Left forelimb (tissue), 1 donor: ENCODE measurements at places on chromosomes 4 and X.

DNA sequence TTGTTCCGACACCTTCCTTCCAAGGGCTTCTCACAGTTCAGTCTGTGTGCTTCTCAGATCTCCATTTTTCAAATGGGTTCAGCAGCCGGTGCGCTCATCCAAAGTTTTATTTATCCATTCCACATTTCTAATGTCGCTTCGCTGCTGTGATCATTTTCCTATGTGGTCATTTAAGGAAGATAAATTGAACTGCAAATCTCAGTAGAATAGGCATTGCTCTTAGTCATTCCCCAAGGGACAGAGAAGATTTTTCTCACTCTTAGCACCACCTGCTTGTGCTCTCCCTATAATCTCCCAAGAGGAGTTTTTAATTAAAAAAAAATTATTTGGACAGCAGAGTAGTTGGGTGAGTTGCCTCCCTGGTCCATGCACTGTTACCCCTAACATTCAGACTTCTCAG is 278.9 kb upstream of the GATB start:
- DNase-seq: no peak

DNA sequence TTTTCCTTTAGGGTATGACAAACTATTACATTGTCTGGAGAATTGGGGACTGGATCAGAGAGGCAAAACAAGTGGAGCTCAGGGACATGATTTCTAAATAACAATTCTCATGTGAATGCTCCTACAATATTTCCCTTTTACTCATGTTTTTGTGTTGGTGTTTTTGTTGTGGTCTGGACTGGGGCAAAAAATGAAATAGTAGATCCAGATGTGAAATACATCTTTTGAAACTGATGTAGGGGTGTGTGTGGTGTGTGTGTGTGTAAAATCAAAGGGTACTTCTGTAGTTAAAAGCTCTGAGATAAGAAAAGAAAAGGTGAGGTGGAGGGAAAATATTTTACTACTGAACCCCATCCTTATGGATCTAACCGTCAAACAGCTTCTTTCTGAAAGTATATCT is 188.4 kb upstream of the RPL34 start:
- DNase-seq: no peak

GRCh38 chr4:16794816-16795445 is 103.5 kb downstream of the LDB2 start:
- no peak for DNase-seq

GRCh38 chrX:47224266-47224895 is 5.9 kb downstream of the CDK16 start:
- DNase-seq: no peak

- no peak for DNase-seq
Measured at GRCh38 chr4:86630629-86631028, 36.5 kb downstream of the PTPN13 start.

GRCh38 chr4:8029689-8030088 is 90.0 kb upstream of the AFAP1 start:
- no peak for DNase-seq

DNA sequence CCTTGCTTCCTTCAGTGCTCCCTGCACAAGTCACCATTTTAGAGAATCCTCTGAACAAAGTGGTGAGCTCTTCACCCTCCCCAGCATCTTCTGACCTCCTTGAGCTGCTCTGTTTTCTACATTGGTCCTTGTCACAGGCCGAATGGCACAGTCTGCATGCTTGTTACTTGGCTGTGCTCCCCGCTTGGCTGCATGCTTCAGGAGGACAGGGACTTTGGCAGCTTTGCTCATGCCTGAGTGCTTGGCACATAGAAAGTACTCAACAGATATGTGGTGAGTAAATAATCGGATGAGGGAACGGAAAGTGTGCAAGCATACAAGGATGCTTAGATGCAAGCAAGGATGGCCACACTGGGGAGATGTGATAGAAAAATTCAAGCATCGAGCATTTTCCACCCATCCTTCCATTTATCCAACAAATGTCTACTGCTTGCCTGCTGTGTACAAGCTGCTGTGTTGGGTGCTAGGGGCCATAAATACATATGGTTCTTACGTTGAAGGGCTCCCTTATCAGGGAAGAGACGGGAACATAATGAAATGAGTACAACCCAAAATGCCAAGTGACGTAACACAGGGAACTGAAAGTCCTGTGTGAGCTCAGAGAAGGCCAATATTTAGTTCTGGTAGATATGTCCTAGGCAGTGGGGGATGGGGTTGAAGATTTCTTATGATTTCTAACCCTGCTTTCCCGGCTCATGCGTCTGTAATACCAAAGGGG is 31.2 kb downstream of the SLC2A9 start:
- no peak for DNase-seq

GRCh38 chrX:97876697-97877407 is 993.1 kb downstream of the RPA4 start:
- DNase-seq: no peak

DNA sequence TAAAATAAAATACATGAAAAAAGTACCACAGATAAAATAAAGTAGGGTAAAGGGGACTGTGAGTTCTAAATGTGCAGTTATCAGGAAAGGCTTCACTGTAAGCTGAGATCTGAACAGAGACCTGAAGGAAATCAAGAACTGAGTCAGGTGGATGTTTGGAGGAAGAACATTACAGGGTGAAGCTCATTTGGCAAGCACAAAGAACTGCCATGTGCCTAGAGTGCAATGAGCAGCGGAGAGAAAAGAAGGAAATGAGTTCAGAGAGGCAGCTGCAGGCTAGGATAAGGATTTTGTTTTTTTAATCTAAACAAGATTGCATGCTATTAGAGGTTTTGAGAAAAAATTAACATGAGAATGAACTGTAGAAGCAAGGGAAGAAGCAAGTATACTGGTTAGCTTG is 373.1 kb downstream of the STPG2 start:
- DNase-seq: no peak

GRCh38 chr4:54659313-54659712 is 1.6 kb downstream of the KIT start:
- DNase-seq: no peak

- DNase-seq: no peak
Measured at GRCh38 chr4:43757147-43757546, 691.5 kb downstream of the KCTD8 start.

DNA sequence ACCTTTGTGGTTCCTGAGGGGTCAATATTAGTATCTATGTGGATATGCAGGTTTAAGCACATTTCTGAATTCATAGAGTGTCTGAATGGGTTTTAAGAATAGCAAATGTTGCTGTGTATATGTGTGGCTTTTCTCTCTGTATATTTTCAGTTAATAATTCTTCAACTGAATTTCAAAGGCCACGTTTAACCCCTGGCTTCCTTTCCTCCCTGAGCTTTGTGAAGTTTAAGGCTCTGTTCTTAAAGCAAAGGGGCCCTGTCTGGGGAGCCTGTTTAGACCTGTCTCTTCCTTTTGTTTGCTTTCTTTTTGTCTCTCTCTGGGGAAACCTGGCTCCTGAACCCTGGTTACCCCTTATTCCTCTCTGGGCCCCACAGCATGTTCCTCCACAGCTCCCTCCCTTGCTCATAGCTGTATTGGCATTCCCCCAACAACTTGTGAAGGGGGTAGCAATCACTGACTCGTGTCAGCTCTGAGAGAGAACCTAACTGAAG is 139.1 kb downstream of the COL4A6 start:
- no peak for DNase-seq

DNA sequence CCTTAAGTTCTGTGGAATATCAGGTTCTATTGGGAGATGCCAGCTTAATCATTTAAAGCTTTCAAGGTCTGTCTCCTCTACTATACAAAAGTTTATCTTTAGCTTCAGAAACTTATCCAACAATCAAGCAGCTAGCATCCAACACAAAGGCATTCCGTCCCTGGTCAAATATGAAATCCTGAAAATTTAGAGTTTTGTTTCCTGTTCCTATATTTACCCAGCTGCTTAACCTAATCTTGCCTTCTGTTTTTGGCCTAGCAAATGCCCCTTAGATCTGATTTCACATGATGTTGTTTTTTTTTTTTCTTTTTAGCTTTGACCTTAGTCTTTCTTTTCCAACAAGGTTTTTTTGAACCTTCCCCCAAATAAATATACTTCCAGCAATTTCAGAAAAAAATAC is 33.8 kb downstream of the FAM13A start:
- DNase-seq: no peak

GRCh38 chr4:123651536-123652180 is 255.1 kb downstream of the SPRY1 start:
- DNase-seq: no peak
